ENCODE measurements at places on chromosomes 12 and 14.

- DNase-seq = no peak
These were observed 59.7 kb downstream of the GTF2A1 start for GRCh38 chr14:81161088-81161487.

- DNase-seq = no peak
These were observed 143.0 kb downstream of the ADGRD1 start for GRCh38 chr12:131096681-131097181.

DNA sequence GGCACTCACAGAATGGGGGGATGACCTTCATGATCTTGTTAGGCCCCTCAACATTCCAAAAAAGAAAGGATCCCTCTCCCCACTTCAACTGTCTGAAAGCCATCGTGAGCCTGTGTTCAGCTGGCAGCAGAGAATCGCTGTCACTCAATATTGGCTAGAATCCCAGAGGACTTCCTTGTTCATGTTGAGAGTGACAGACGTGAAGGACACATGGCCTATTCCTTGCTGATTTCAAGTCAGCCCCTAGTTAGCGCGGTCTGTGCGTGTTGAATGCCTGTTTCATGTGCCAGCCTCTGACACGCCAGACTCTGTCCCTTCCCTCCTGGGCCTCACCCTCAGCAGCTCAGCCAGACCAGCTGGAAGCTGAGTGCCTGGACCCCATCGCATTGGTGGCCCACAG is 43.1 kb downstream of the DNAH10 start:
- DNase-seq = no peak

GRCh38 chr12:62296001-62296400 is 35.8 kb downstream of the USP15 start:
- no peak for DNase-seq

DNA sequence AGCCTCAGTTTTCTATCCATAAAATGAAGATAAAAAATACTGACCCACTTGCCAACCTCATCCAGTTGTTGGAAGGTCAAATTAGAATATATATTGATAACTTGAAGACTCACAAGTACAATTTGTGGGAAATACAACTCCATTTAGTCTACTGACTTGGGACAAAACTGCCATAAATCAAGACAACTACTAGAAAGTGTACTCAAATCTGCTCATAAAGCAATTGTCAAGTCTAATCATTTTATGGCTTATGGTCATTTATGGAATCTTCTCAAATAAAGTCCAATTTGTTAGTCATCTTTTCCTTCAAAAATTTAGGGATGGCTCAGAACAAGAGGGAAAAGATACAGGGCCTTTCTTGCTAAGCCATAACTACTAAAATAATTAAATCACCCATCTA is 7.0 kb downstream of the BTG1 start:
- DNase-seq = no peak

GRCh38 chr14:55722054-55722453 is 142.0 kb downstream of the KTN1 start:
- no peak for DNase-seq

DNA sequence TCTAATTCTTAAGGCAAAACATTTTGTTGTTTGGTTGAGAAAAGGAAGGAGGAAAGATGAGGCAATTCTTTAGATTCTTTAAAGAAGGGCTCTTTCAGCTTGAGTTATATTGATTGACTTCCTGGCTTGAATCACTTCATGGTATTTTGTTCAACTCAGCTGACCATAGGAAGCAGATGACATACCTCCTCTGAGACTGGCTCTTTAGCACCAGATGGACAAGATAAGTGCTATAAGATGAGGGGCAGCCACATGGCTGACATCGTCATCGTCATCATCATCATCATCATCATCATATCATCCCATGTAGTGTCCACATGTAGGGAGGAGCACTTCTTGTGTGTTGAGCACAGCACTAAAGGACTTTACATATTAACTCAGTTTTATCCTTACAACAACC is 81.3 kb downstream of the SSPN start:
- no peak for DNase-seq

Data from astrocyte of the spinal cord (primary cell).